Jurkat, Clone E6-1 (cell line): ENCODE measurements at places on chromosomes 6 and 20.

DNA sequence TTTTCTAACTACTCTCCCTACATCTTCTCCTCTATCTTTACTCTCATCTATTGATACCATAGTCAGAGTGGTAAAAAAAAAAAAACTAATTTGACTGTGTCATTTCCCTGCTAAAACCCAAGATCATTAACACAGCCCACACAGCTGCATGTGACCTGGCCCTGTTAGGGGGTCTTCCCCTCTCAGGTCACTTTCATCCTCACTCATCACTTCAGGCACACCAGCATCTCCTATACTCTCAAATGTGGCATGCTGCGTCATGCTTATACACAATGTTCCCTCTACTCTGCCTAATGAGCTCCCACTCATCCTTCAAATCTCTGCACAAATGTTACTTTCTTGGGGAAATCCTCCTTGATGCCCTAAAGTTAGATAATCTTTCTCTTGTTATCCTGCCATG lies 86.8 kb downstream of the CDK19 start:
- DNase-seq, result no peak

- DNase-seq, result no peak
These were observed 73.3 kb upstream of the CD93 start for GRCh38 chr20:23159256-23159946.

- DNase-seq, result no peak
These were observed 307.1 kb upstream of the RSPO3 start for GRCh38 chr6:126811321-126811720.

GRCh38 chr6:31272836-31273626 lies 1.1 kb upstream of the HLA-C start:
- no peak for DNase-seq

DNA sequence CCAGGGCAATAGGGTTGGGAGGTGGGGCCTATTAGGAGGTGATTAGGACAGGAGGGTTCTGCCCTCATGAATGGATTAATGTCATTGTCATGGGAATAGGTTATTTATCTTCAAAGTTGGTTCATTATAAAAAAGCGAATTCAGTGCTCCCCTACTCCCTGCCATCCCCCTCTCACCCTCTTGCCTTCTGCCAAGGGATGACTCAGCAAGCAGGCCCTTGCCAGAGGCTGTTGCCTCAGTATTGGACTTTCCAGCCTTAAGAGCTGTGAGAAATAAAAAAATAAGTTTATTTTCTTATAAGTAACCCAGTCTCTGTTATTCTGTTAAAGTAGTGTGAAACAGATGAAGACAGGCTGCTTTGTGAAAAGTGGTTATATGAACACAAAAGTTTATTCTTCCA lies 381.1 kb upstream of the ZFP64 start:
- DNase-seq, result no peak

DNA sequence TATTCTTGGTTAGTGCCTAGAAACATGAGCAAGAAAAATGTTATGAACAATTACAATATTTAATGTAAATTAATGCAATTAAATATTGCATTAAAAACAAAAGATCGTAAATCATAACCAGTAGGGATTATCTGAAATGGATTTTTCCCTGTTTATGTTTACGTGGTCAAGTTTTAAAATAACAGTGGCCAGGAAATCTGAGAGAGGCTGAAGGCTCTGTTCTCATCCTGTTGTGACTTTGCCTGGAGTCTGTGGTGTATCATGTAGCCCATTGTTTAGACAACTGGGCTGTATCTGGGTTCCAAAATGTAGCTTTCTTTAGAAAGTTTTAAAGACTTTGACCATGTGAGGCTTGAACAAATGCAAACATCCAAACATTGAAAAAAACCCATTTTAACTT lies 2.4 kb downstream of the MYO6 start:
- no peak for DNase-seq

- peak; percentile 78 for DNase-seq
These were observed 147.1 kb downstream of the PRL start for GRCh38 chr6:22149501-22150367.

GRCh38 chr20:24960861-24961260 lies 11.8 kb downstream of the CST7 start:
- no peak for DNase-seq

DNA sequence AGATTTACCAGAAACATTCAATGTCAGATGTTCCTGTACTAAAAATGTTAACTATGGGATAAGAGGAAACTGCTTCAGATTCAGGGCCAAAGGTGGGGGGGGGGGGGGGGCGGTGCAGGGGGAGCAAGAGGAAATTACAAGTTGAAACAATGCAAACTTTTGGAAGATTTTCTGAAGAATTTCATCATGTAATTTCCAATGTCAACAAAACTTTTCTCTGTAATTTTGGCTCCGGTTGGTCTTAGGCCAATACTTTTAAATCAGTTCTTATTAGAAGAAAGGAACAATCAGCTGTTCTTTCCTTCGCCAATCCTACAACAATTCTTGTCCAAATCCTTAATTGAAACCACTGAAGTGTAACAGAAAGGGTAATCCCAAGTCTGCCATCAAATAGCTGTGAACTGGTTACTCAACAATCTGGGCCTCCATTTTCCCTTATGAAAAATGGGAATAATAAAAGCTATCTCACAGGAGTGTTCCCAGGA lies 13.1 kb downstream of the UQCC1 start:
- no peak for DNase-seq

DNA sequence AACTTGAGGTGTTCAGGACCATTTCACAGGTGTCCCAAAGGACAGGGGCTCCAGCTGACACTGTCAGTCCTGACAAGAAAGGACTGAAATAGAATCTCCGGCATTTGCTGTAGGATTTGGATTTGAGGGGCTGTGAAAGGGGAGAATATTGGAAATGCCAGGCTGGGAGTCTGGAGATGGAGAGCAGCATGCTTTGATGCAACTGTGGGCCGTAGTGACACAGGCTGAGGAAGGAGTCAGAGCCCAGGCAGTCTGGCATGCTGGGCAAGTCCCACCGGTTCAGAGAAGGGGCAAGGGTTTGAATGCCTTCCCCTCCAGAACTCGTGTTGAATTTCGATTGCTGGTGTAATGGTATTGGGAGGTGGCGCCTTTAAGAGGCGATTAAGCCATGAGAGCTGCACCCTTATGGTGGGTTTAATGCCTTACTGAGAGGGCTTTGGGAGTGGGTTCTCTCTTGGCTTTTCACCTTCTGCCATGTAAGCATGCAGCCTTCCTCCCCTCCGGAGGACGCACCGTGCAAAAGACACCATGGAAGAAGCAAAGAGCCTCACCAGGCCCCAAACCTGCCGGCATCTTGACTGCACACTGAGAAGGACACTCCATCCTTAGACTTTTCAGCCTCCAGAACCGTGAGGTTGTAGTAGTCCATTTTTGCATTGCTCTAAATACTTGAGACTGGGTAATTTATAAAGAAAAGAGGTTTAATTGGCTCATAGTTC lies 9.4 kb upstream of the PYGB start:
- no peak for DNase-seq

GRCh38 chr6:147559006-147559405 lies 50.5 kb downstream of the SAMD5 start:
- DNase-seq, result no peak

GRCh38 chr6:4522453-4522852 lies 253.8 kb upstream of the CDYL start:
- DNase-seq, result no peak

- no peak for DNase-seq
These were observed 885 bp upstream of the GZF1 start for GRCh38 chr20:23361119-23361475.

DNA sequence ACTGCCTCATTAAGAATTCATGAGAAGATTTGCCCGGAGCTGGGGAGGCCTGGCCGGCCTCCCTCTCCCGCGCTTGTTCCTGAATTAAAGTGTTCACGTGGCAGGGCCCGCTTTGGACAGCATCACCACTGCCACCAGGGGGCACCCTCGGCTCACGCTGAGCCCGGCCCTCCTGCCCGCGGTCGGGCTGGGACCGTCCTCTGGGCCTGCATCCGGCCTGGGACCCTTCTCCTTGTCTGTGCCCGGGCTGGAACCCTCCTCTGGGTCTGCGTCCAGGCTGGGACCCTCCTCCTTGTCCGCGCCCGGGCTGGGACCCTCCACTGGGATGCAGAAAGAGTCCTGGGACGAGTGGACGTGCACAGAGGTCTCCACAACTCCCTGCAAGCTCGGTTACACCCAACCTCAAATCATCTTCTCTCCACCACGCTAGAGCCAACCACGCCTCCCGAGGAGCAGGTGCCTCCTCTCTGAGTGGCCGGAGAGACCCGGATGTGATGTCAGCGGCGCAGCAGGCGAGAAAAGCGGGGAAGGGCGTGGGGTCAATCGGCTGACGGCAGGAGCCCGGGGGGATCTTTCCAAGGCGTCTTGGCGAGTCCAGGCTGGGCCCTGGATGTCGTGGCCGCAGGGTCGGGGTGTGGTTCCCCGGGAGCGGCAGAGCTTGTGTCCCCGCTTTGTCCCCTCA lies 50.9 kb upstream of the DACT2 start:
- DNase-seq, result no peak

- DNase-seq, result no peak
These were observed 1.5 kb upstream of the ILRUN start for GRCh38 chr6:34697904-34698559.

GRCh38 chr6:79215213-79215824 lies 19.2 kb downstream of the HMGN3 start:
- DNase-seq, result no peak

GRCh38 chr6:21111093-21111725 lies 482.3 kb upstream of the SOX4 start:
- no peak for DNase-seq

DNA sequence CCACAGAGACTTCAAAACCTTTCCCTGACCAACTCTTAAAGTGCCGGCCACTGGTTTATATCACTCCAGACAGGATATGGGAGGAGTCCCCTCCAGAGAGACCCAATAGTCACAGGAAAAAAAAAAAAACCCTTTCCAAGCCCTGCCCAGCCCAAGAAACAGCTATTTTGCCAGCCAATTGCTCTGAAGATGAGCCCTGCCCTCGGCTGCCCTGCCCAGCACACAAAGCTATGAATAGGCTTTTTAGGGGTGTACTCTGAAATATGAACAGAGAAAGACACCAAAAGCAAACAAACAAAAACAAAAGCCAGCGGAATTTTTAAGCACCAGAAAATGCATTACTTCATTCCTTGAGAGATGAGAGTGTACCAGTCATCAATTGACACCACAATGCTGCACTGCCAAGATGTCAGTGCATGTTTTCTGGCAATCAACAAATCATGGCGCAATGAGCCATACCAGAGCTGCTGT lies 275.1 kb downstream of the C6orf118 start:
- DNase-seq, result no peak

DNA sequence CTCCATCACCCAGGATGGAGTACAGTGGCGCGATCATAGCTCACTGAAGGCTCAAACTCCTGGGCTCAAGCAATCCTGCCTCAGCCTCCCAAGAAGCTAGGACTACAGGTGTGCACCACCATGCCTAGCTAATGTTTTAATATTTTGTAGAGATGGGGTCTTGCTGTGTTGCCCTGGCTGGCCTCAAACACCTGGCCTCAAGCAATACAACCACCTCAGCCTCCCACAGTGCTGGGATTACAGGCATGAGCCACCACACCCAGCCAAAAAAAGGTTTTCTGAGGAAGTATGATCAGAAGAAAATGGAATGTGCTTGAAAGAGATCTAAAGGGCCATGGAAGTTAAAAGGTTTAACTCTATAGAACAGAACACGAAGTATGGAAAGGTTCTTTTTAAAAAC lies 8.7 kb downstream of the RBBP9 start:
- no peak for DNase-seq

DNA sequence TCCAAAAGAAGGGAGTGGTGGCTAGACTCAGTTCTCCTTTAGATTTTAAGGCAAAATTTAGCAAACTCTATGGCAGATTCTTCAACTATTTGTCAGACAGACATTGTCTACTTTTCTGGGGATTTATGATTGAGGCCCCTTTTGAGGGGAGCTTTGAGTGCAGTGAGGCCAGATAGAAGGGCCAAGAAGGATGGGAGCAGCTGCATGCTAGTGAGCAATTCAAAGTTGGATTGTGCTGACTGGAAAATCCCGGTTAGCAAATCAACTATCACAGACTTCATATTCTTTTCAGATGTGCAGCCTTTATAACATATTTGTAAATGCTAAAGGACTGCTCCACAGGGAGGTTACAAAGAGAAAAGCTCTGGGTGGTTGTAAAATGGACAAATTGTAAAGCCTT lies 35.0 kb upstream of the ESR1 start:
- no peak for DNase-seq

GRCh38 chr20:61649105-61649859 lies 397.2 kb downstream of the CDH4 start:
- no peak for DNase-seq

- no peak for DNase-seq
These were observed 380.9 kb downstream of the GJA1 start for GRCh38 chr6:121816361-121816760.

DNA sequence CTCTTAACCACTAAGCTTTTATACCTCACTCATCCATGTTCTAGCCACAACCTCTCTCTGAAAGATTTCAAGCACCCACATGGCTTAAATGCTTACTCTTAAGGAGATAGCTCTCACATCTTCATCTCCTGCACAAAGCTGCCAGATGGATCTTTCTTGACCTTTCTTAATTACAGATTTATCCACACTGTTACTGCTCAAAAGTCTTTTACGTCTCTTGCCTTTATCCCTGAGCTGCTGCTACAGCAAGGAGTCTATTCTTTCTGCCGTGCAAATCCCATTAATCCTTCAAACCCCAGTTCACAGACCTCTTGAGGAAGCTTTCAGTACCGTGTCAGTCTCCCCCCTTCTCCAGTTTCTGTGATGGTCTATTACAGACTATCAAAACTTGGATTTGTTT lies 54.6 kb downstream of the B4GALT5 start:
- DNase-seq, result peak; percentile 29

DNA sequence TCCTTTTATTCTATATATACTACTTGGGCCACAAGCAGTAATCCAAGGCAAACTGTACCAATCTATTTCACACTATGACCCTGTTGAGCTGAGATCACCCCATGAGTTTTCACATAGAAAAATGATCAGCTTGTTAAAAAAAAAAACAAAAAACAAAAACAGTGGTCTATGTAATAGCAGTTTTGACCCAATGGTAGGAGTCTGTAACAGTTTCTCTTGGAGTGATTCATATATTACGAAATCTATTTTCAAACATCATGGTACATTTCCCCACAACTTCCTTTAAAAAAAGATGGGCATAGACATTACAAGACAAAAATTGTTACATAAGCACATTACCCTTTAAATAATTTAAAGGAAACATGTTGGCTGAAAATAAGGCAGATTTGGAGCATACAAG lies 78.1 kb downstream of the PRSS35 start:
- no peak for DNase-seq

- no peak for DNase-seq
These were observed 4.2 kb downstream of the GMEB2 start for GRCh38 chr20:63622732-63623131.
